ENCODE measurements at places on chromosomes 3 and 15.

DNA sequence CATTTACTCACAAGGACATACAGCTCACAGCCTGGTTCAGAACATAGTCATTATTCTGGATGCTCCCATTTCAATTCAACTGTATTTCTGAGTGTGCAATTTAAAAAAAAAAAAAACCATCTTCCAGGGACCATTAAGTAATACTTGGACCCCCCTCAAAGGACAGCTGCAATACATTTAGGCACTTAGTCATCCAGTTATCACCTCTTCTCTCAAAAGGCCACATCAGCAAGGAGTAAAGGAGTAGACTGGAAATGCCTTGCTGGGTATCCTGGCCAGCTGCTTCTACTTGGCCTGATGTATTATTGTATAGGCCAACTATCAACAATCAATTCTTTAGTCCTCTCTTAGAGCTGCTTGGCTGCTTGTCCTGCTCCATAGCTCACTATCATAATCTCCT lies 211.4 kb upstream of the SETMAR start:
- DNase-seq = no peak

DNA sequence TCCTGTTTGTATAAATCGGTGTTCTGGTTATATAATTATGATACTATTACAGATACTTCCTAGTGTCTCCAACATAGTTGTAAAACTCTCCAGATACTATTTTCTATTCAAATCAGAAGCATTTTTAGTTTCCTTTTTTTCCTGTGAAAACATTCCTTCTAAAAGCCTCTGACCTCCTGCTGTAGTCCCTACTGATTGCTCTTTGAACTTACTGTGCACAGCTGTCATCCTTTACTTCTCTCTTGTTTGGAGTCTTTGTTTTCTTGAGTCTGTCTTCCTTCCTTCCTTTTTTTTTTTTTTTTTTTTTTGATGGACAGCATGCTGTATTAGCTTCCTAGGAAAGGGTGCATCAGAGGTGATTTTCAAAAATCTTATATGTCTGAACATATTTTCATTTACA lies 28.9 kb downstream of the NR2C2 start:
- no peak for DNase-seq

DNA sequence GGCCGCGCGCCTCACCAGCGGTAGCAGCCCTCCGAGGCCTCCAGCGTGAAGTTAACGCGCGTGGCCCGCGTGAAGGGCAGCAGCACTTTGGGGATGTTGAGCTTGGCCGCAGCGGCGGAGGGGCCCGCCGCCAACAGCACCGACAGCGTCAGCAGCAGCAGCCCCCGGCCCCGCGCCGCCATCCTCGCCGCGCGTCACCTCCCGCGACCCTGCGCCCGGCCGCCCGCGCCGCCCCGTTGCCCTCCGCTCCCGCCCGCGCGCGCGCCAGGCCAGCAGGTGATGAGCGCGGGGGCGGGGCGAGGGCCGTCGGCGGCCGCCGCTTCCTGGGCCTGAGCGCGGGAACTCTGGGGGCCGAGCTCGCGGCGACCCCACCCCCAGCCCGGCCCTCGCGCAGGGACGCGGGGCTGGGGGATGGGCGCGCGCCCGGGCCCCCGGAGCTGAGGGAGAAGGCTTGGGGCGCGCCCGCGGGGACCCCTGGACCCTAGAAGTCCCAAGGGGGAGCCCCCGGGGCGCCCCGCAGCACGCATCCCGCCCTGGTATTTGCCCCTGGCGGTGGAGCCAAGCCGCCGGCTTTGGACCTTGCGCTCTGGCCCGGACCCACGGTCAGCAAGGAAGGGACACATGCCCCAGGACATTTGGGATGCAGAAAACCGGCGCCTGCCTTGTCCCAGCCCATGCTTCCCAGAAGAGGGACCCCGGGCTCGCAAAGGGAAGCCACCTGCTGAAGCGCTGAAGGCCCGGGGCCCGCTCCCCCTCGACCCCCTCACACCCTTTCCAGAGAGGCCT lies at the start of gene NUP210:
NUP210 (minus strand) TSS at position 278 of the 786 bp plus-strand sequence; CDS start at position 182, 96 bp downstream.
- peak; percentile 49 for DNase-seq

GRCh38 chr3:87997298-87997697 lies 61.5 kb downstream of the CGGBP1 start:
- DNase-seq = no peak

DNA sequence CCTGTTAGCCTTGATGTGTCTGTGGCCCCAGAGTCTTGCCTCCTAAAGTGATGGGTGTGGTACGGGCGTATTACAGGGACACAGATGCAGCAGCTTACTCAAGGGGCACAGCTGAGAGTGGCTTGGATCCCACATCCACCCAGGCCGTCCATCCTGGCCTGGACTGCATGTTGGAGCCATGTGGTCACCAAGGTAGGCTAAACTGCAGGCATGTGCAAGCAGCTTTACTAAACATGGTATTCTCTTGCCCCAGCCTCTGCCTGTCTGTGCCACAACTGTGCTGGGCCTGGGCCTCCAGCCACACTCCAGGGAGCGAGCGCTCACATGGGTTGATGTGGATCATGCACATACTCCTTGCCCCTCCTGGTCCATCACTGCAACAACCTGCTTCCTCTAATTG lies 6.1 kb upstream of the GPR62 start:
- no peak for DNase-seq
